ENCODE measurements at places on chromosomes 1 and 21.

- DNase-seq: no peak
Measured at GRCh38 chr1:192805832-192806323, 3.0 kb upstream of the RGS2 start.

GRCh38 chr1:70978623-70979022 is 69.0 kb downstream of the PTGER3 start:
- no peak for DNase-seq

DNA sequence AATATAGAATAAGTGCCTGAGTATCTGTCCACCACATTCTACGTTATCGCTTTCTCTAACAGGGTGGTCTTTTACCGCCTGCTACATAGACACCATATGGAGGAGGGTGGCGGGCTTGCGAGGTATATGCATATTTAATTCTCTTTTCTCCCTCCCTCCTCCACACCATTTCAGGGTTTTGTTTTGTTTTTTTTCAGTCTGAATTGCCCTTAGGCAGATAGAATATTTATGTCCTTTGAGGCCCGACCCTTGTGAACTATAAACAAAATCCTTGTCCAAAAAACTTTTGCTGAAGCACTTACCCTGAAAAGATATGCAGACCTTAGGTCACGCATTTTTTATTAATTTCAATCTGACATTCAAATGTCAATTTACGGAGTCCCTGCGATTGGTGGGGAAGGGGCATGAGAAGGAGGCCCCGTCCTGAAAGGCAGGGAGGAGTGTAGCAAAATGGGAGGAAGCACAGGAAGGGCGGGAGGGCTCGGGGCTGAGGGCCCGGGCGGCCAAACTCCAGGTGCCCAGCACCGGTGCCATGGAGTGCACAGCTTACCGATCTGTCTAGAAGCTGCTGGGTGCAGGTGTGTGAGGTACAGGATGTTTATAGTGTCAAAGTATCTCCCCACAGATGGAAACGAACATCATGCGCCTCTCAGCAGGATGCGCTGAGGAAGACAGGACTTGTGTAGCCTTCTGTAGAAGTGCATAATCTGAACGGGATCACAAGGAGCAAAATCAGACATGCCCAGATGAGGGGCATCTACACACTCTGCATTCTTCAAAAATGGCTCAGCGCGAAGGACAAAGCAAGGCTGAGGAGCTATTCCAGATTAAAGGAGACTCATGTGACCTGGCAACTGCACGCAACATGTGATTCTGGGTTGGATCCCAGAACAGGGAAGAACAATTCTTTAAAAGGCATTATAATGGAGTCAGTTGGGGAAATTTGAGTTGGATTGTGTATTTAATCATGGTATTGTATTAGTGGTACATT is 68.8 kb upstream of the LYST start:
- DNase-seq: no peak

DNA sequence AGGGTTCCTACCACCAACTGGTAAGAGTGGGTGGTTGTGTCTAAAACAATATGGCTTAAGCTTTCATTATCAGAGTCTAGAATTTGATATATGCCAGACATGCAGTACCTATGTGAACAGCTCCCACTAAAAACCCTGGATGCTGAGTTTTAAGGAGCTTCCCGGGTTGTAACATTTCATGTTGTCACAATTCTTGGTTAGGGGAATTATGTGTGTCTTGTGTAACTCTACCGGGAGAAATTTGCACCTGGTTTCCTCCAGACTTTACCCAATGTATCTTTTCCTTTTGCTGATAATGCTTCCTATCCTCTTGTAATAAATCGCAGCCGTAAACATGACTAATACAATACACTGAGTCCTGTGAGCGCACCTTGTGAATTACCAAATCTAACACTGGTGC is 48.3 kb downstream of the ARID4B start:
- DNase-seq: no peak

DNA sequence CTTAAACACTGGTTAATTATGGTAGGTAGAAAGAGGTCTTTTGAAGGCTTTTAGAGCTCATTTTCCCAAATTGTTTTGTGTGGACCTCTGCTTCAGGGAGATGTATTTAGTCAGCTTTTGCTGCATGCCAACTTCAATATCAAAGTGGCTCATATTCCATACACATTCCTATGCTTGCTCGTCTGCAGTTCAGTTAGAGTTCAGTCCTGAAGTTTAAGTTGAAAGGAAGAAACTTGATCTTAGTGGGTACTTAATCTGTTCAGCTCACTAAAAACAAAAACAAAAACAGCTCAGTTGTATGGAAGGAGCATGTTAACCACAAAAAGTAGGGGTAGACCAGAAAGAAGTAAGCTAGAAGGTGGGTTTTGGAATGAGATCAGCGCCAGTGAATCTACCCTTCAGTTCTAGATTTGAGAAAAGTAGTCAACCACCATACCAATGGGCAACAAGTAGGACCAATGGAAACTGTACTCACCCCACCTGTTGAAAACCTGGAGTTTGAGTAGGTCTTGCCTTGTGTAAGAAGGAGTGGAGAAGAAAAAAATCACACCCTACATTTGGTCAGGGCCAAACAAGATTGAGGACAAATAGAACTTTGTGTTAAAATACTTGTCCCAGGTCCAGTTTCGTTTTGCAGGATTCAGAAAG is 58.0 kb downstream of the LEPR start:
- DNase-seq: no peak

- DNase-seq: no peak
Measured at GRCh38 chr1:36352910-36353878, 29.7 kb upstream of the EVA1B start.

- no peak for DNase-seq
Measured at GRCh38 chr1:200401708-200402107, 8.1 kb downstream of the ZNF281 start.

DNA sequence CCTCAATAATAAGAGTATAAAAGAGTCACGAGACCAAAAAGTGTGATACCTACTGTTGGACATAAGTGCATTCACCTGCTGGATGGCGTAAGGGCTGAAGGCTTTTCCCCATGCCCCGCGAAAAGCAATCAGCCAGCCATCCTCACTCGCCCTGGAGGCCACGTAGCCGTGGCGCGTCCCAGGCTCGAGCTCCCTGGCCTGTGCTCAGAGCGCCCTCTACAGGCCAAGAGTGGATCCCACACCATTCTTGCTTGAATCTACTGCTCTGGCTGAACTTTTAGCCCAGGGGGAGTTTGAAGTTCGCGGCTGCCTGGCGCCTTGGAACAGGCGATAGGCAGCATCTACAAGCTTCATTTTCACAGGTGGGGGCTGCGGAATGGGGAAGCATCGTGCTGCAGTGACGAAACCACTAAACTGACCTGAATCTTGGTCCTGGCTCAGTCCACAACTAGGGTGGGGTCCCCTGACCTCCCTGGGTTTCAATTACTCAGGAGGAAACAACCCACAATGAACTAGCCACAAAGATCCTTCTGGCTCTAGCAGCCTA is 70.3 kb upstream of the SERBP1 start:
- peak; percentile 13 for DNase-seq
